ENCODE measurements at places on chromosomes 11 and 22.

GRCh38 chr11:849104-849824, 6.6 kb downstream of the TSPAN4 start:
- no peak for DNase-seq

GRCh38 chr11:117601006-117601708, 195.9 kb downstream of the DSCAML1 start:
- no peak for DNase-seq

- no peak for DNase-seq
Measured at GRCh38 chr11:119663279-119663678, 65.7 kb downstream of the NECTIN1 start.

- no peak for DNase-seq
Measured at GRCh38 chr11:118152552-118153471, at the start of gene SCN4B. SCN4B (minus strand) TSS chr11:118152823; CDS start chr11:118152673, 150 bp downstream.

DNA sequence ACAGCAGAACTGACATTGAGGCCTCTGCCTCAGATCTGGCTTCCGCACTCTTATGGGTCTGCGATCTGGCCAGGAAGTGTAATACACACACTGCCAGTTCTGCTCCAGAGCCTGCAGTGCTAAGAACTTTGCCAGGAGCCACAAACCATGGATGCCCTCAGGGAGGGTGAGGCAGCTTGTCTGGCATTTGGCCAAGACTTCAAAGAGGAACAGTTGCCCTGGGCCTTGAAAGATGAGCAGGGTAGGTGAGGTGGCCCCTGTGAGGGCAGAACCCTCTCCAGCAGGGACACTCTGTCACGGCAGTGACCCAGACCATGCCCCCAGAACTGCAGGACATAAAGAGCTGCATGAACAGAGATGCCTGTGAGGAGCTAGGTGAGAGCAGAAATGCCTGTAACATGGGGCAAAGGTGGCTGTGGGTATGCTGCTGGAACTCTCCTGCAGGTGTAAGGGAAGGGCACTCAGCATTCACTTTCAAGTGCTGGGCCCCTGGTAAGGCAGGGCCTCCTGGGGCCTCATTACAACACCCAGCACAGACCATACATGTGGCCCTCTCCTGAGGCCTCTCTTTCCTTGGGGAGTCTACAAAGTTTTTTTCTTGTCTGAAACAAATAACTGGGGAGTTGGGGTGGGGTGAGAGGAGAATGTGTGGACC, 47.3 kb downstream of the NEU3 start:
- DNase-seq, result no peak

GRCh38 chr11:75490221-75491181, 35.2 kb downstream of the GDPD5 start:
- no peak for DNase-seq

GRCh38 chr22:50060441-50061140, 2.5 kb upstream of the TTLL8 start:
- no peak for DNase-seq

- no peak for DNase-seq
Measured at GRCh38 chr11:6027501-6027900, 3.1 kb downstream of the OR56A1 start.

DNA sequence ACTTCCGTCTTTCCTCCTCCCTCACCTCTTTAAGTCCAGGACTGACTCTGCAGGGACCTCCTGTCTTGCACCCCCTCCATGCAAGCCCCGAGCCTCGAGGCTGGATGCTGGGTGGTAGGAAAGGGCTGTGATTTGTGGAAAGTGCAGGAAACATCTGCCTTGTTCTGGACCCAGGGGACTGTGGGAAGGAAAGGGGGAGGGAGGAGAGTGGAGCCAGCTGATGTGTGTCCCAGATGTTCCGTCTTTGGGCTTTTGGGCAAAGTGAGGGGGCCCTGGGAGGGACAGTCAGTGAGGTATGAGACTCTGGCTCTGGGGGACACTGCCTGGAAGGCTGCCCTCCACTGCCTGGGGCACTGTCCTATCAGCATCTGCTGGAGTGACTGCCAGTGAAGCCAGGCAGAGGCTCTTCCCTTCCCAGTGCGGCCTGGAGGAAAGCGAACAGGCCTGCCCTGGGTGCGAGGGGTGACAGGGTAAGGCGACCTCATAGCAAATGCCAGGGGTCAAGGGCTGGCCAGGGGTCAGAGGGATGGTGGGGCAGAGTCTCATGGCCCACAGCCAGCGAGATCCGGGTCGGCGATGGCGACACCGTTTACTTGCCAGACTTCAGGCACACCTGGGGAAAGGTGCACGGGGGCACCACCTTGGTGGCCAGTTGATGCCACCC, 1.7 kb downstream of the MRGPRD start:
- DNase-seq, result no peak

GRCh38 chr11:94303966-94304958, at the start of gene IZUMO1R:
IZUMO1R (plus strand) TSS chr11:94304580; CDS start chr11:94305637, 1,057 bp downstream.
- no peak for DNase-seq

DNA sequence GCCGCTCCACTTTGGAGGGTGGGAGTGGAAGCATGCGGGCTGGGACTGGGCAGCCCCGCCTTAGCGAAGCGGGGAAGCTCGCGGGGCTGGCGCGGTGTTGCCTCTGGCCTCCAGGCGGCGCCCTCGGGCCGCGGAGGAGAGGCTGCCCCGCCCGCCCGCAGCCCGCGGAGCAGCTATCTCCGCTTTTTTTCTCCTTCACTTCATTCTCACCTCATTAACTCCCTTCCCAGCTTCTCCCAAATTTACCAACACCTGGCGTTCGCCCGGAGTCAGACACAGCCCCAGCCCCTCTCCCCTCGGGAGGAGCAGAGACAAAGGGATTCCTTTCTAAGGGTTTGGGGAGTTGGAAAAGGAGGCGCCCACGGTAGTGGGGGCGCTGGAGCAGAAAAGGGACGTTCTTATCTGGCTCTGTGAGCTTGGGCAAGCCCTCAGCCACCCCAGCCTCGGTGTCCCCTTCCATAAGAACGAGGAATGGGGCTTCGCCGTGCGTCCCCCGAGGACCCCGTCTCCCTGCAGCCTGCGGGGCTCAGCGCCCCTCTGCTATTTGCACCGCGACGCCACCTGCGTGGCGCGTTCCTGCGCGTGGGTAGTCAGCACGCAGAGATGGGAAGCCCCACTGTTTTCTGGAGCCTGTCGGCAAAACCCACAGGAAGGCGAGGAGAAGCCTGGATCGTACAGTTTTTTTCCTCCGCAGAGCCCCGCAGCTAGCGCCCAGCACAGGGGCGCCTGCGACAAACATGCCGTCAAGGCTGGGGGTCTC, 1.5 kb upstream of the WNT11 start:
- DNase-seq, result peak; percentile 68

- no peak for DNase-seq
Measured at GRCh38 chr11:133967599-133968238, 11.0 kb upstream of the IGSF9B start.

GRCh38 chr11:10622957-10623791, 54.7 kb upstream of the LYVE1 start:
- no peak for DNase-seq

- no peak for DNase-seq
Measured at GRCh38 chr22:47095395-47096122, 333.1 kb downstream of the TBC1D22A start.

DNA sequence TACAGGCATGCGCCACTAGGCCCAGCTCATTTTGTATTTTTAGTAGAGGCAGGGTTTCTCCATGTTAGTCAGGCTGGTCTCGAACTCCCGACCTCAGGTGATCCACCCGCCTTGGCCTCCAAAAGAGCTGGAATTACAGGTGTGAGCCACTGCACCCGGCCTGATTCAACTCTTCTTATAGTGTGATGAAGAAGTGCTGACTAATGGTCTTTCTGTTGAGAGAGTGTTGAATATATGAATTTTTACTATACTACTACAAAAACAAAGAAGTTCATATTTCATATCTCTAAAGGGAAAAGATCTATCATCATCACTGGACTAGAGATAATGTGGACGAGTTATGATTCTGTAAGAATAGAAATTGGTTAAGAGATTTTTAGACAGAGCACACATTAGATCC, 320.1 kb downstream of the SOX6 start:
- DNase-seq, result no peak

DNA sequence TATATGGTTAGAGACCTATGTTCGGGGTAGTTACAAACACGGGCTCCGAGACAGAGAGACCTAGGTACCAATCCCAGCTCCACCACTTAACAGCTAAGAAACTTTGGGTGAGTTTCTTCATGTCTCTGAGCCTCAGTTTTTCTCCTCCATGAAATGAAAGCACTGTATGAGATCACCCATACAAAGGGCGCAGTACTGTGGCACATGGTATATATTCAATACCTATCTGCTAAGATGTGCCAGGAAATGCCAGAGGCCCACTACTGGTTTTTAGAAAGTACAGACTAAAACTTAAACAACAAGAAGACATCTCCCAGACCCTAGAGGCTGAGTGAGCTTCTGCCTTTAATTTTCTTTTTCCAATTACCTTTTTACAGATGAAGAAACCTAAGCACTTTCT, 69.5 kb downstream of the SLC1A2 start:
- no peak for DNase-seq

DNA sequence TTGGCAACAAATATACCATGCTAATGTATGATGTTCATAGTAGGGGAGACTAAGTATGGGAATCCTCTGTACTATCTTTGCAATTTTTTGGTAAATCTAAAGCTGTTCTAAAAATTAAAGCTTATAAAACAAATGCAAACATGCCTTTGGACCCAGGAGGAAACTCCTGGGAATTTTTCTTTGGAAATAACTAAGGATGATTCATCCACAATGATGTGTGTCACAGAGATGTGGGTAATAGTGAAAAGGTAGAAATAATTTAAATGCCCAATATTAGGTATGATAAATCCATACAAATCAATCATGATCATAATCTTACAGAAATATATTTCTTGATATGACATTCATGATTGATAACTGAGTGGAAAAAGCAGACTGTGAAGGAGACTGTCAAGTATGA, 135.8 kb downstream of the TRIM44 start:
- DNase-seq, result no peak

GRCh38 chr22:29073618-29074275, 912 bp downstream of the KREMEN1 start:
- no peak for DNase-seq

GRCh38 chr11:112655371-112655770, 305.8 kb upstream of the NCAM1 start:
- no peak for DNase-seq

DNA sequence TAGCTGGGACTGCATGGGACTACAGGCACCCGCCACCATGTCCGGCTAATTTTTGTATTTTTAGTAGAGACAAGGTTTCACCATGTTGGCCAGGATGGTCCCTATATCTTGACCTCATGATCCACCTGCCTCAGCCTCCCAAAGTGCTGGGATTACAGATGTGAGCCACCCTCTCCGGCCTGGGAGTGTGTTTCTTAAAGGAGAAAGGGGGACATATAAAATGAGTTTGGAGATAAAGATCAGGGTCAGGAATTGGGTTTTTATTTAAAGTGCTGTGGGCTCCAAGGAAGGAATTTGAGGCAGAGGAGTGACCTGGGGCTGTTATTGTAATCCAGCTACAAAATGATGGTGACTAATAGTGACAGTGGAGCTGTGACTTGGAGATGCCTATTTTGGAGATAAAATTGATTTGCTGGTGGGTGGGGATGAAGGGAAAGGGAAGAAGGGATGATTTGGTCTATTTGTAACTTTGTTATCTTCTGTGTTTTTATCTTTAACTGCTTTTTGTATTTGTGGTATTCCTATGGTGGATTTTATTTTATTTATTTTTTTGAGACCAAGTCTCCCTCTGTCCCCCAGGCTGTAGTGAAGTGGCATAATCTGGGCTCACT, 5.0 kb downstream of the CRKL start:
- DNase-seq, result no peak

DNA sequence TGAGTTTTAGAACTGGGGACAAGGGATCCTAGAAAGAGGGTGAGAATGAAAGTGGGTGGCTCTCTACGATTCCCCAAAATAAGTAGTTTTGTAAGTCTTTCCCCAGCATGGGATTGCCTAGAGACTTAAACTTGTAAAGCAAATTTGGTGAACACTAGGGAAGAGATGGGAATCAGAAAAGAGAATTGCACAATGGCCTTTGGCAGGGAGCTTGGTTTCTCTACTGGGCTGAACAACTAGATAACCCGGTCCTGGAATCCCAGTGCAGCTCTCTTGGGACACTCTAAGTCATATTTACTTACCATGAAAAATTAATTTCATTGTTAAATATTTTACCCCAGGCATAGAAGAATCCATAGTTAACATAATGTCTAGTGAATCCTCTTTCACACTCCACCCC, 16.5 kb upstream of the USP18 start:
- DNase-seq, result no peak
